SK-N-MC (cell line): ENCODE measurements at places on chromosomes 5 and 9.

DNA sequence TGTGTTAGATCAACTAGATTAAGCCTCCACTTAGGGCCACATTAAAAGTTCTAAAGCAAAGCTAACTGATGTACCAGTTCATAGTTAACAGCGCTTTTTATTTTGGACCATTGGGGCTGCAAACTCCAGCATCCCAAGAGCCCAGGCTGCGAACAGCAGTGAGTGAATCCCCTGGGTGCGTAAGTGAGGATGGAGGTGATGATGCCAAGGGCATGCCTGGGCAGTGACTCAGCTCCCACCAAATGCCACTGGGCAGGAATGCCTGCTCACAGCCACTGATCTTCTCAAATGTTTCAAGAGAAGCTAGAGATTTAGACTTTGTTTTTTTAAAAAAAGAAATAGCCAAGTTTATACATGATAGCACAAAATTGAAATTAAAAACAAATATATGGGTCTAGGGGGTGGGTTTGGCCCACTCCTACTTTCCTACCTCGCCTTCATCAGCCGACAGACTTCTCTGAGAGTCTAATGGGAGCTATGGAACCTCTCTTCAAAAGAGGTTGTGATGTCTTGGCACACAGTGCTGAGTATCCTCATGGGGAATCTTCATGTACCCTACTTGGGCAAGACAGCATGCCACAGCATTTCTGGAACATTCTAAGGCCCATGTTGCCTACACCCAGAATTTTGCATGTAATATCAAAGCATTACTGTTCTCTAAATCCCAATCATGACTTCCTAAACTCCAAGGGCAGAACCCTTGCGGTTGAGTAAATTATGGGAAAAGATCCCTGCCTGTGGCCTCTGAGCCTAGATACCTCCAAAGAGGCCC is 398.1 kb downstream of the EBF1 start:
- DNase-seq: no peak

GRCh38 chr5:149961186-149961685 is 678 bp downstream of the SLC26A2 start:
- DNase-seq: no peak

DNA sequence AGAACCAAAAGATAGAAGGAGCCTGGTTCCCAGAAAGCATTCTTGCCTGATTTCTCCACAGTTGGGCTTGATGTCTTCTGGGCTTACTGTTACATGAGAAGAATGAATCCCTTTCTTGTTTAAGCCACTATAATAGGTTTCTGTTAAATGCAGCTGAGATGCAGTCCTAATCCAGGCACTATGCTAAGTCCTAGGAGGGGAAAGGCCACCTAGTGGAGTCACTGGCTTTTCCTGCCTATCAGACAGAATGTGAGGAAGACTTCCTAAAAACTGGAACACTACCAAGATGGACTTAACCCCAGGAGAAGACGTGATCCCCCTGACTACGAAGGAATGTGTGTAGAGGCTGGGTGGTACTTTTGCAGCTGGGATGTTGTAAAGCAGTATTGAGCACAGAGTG is 34.3 kb upstream of the FSD1L start:
- no peak for DNase-seq

GRCh38 chr5:154945695-154946301 is 4.9 kb downstream of the MRPL22 start:
- DNase-seq: no peak

DNA sequence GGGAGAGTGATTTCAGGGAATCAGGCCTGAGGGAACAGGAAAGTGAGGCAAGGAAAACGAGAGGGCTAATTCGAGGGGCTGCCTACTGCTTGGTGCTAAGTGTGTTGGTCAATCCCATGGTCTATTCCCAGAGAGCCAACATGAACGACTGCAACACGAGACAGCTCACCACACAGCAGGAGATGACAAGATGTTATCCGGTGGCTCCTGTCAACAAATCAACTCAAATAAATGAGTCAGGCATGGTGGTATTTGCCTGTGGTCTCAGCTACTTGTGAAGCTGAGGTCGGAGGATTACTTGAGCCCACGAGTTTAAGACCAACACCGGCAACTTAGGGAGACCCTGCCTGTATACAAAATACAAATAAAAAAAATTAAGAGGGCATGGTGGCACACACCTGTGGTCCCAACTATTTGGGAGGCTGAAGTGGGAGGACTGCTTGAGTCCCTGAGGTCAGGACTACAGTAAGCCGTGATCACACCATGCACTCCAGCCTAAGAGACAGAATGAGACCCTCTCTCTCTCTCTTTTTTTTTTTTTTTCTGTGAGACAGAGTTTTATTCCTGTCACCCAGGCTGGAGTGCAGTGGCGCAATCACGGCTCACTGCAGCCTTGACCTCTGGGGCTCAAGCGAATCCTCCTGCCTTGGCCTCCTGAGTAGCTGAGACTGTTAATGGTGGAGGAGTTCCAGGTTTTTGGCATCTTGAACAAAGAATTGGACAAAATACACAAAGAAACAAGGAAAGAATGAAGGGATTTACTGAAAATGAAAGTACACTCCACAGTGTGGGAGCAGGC is 9.0 kb upstream of the FAF2 start:
- no peak for DNase-seq

GRCh38 chr9:127905004-127905728 is 5.8 kb upstream of the ST6GALNAC6 start:
- no peak for DNase-seq

DNA sequence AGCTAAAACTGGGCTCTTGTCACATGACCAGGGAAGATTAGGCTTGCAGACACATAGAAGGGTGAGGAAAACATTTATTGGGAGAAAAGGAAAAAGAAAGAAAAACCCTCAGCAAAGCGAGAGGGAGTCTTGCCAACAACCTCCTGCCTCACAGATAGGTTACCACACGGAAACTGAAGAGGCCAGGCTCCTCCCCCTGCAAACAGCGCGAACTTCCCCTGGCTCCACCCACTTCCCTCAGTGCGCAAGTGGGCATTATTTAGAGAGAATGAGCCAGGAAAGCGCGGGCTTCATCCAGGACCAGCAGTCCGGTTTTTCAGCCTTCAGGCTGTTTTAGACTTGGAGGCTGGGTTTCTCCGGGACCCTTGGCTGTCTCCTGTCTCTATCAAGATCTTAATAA is 70.3 kb downstream of the STK32A start:
- no peak for DNase-seq

GRCh38 chr5:1873243-1873959 is 9.3 kb downstream of the IRX4 start:
- DNase-seq: no peak

DNA sequence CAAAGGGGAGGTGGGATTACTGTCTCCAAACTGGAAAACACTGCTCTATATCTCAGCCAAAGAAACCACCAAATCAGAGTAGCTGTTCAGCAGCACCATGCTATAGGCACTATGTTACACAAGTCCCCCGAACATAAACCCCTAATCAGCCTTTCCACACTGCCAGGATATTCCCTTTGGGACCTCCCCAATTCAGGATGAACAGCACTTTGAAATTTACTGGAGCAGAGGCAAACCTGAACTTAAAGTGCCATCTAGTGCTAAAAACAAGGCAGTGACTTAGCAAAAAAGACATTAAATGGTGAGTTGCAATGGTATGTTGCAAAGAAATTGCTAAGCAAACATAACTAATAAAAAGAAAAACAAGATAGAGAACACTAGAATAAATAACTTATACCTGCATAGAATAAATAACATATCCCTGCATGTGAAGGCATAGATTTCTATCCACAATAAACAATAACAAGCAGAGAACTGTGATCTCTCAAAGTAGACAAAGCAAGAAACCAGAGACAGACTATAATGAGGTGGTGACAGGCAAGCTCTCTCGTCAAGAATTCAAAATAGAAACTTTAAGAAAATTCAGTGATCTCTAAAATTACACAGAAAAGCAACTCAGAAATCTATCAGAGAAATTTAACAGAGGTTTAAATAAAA is 584.4 kb upstream of the ACO1 start:
- peak; percentile 86 for DNase-seq

- no peak for DNase-seq
These were observed 60.6 kb upstream of the EMB start for GRCh38 chr5:50501491-50502228.
